ENCODE measurements at places on chromosomes 1 and 21. TPM values are rescaled to one million over a fixed set of nuclear protein-coding genes. Genes with fewer than 3 reads are reported as not detected.

DNA sequence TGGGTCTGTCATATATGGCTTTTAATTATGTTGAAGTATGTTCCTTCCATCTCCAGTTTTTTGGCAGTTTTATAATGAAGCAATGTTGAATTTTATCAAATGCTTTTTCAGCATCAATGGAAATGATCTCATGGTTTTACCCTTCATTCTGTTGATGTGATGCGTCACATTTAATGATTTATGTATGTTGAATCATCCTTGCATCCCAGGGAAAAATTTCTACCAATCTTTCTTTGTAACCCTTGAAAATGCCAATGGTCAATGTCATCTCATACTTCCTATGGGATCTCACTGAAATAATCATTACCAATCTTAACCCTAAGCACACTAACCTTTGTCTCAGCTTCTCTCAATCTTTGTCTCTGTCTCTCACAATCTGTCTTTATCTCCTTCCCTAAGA is 1004.0 kb downstream of the KCNT2 start:
- peaks cover 4% of the 10 kb centered on the region for H3K36me3 ChIP-seq
- no peak overlapping the region for H3K4me3 ChIP-seq
- peaks cover 6% of the 10 kb centered on the region for H3K4me1 ChIP-seq
- H3K27ac ChIP-seq, result peak overlapping the region; percentile 8

DNA sequence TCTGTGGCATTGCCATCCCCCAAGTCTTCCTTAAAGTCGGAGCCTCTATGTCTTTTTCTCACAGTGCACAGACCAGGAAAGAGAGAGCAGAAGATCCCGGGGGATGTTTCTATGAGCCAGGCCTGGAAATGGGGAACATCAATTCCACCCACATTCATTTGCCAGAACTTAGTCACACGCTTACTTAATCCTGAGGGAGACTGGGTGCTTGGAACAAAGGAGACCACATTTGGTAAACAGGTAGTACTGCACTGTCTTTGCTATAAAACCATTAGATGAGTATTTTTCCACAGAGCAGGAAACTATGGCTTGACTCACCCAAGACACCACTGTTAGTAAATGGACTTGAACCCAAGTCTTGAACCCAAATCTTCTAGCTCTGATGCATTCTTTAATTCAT is 60.7 kb upstream of the CTTNBP2NL start:
- no peak for DNase-seq
- H3K36me3 ChIP-seq, result no peaks in the 10 kb centered on the region
- no peak overlapping the region for H3K4me3 ChIP-seq
- no peaks in the 10 kb centered on the region for H3K4me1 ChIP-seq
- peaks cover 76% of the 10 kb centered on the region for H3K27me3 ChIP-seq
- no peak overlapping the region for H3K27ac ChIP-seq

Gene EDEM3
- 34.7 TPM for total RNA-seq

GRCh38 chr1:41526956-41527561 is 42.6 kb upstream of the EDN2 start:
- no peaks in the 10 kb centered on the region for H3K4me1 ChIP-seq
- H3K4me3 ChIP-seq, result no peak overlapping the region
- H3K36me3 ChIP-seq, result no peaks in the 10 kb centered on the region
- DNase-seq, result no peak

DNA sequence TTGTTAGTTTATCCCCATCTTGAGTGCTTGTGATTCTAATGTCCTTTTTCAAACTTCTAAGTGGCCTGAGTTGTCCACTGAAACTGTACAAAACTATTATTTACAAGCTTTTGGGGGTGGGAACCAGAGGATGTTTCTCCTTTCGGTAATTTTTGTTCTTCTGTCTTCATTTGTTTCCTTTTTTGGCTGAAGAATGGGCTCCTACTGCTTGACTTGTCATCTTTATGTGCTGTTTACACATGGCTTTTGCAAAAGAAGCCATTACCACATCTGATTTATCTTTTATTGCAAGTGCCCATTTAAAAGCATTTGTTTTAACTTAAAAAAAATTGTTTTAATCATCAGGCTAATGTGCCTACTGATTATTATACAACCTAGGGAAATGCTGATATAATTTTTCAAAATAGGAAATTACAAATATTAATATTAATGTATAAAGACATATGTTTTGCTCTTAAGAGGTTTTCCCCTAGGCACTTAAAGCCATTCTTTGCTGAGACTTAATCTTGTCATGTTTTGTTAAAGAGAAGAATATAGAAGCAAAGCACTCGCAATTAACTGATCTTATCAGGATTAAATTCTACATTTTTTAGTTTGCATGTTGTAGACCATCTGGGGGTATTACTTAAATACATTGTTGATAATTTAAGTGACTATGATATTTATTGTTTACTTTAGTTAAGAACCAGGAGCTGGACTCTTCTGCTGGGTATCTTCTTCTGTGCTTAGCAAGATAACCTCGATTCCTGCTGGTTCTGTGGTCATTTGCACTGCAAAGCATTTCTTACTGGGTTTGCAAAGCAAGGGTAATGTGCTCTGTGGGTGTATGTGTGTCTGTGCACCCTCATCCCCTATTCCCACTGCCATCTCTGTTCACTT is 40.1 kb downstream of the TMEM200B start:
- no peaks in the 10 kb centered on the region for H3K4me1 ChIP-seq
- no peaks in the 10 kb centered on the region for H3K36me3 ChIP-seq
- no peak overlapping the region for H3K4me3 ChIP-seq
- H3K27ac ChIP-seq, result no peak overlapping the region

- H3K4me1 ChIP-seq, result no peaks in the 10 kb centered on the region
- no peaks in the 10 kb centered on the region for H3K36me3 ChIP-seq
- H3K4me3 ChIP-seq, result no peak overlapping the region
- peaks cover 37% of the 10 kb centered on the region for H3K27me3 ChIP-seq
These were observed 82.4 kb upstream of the VAMP3 start for GRCh38 chr1:7688659-7689058.

Gene TGFBR3
- total RNA-seq, result 14.1 TPM

Measured in osteocyte (in vitro differentiated cells).